ENCODE measurements at places on chromosomes 13 and 19.

- DNase-seq: peak; percentile 65
Measured at GRCh38 chr13:93851236-93851635, 624.6 kb downstream of the GPC6 start.

GRCh38 chr19:6617374-6617773 lies 26.4 kb upstream of the CD70 start:
- DNase-seq: no peak

GRCh38 chr13:20391597-20392452 lies 133.8 kb downstream of the CRYL1 start:
- DNase-seq: no peak

DNA sequence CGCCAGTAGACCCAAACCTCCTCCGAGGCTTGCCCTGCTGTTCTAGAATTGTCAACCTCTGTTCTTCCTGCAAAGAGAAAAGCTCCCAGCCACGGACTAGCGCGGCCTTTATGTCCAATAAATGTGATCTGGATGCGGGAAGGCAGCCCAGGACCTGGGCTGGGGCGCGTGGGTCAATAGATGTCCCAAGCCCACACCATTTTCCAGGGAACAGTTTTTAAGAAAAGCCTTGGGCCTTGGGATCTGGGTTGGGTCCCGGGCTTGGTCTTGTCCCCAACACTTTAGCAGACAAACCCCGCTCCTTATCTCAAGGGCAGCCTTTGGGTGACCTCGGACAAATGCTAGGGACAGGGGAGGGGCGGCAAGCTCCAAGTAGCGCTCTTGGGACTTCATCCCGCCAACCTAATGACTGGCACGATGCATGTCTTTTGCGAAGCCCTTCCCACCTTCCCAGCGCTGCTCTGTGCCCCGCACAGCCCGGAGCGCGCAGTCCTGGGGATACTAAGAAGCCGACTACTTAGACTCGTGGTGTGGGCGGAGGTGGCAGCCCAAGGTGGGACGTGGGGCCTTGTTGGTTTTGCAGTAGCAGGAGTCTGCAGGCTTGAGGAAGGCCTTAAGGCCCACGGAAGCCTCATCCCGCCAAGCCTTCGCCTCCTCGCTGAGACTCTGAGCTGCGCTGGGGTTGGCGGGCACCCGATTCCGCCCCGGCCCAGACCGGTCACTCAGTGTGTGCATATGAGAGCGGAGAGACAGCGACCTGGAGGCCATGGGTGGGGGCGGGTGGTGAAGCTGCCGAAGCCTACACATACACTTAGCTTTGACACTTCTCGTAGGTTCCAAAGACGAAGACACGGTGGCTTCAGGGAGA lies 10.8 kb downstream of the SOX21 start:
- no peak for DNase-seq

DNA sequence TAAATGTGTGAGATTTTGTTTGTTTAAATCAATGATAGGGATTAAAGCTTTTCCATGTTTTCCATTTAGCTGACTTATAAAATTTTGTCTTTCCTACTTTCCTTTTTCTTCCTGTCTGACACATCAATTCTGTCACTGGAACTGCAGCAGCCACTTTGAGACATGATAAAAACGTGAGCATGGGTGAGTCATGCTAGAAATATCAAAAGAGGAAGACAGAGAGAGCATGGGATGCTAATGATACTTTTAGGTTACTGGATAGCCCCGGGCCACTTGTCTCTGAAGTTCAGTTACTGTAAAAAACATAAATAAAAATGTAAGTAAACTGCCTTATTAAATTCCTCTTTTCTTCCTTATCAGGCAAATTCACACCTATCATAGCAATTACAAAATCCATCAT lies 1332.0 kb upstream of the PCDH20 start:
- no peak for DNase-seq
